NCI-H2227 treated with DMSO at 0.1 percent for 48 hours (cell line): ENCODE measurements at places on chromosomes 12 and 14.

- no peak for DNase-seq
Observed at GRCh38 chr12:46217541-46218321, 51.1 kb downstream of the SLC38A1 start.

DNA sequence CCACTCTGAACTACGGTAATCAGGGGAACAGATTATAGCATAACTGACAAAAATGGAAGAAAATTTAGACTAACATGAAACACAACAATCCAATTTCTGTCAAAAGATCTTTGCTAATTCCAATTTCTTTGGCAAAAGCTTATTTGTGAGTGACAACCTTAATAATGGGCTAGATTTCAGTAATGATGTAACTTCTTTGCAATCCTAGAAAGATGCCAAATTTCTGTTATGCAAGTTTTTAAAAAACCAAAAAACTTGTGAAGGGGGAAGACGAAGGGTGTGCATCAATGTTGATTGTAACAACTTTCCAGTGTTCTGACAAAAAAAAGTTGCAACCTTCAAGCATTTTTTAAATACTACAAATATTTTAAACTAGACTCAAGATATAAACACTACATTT, 59.9 kb downstream of the DICER1 start:
- DNase-seq, result no peak

DNA sequence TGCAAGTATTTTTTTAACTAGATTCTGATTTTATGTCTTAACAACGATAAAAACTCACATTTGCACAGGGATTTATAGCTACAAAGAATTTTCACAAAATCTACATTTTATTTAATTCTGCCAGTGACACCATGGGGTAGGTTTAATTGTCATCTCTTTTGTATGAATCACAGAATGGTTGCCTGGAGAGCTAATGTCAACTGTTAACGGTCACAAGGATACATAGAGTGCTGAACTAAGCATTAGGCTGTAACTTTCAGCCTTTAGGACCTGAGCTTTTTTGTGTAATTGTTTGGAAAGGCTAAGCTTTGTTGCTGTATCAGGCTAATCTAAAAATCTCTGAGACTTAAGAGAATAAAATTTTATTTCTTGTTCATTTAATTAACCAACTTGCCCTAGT, 465.3 kb upstream of the TBX3 start:
- no peak for DNase-seq

GRCh38 chr12:49809906-49810389, 18.3 kb downstream of the NCKAP5L start:
- no peak for DNase-seq

DNA sequence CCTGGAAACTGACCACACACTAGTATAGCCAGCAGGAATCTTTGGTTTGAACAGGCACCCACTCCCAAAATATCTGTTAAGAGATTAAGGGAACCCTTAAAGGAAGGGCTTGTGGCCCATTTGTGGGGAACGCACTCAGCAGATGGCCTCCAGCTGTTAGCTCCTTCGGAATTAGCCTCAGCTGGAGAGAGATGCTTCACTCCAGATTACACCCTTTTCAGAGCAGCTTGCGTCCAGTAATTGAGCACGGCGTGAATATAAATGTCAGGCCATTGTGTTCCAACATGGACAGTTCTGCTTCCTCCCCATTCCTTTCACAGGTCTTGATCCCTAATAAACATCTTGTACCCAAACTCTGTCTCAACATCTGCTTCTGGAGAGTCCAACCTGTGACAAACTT, 397.8 kb downstream of the SEC23A start:
- peak; percentile 11 for DNase-seq

DNA sequence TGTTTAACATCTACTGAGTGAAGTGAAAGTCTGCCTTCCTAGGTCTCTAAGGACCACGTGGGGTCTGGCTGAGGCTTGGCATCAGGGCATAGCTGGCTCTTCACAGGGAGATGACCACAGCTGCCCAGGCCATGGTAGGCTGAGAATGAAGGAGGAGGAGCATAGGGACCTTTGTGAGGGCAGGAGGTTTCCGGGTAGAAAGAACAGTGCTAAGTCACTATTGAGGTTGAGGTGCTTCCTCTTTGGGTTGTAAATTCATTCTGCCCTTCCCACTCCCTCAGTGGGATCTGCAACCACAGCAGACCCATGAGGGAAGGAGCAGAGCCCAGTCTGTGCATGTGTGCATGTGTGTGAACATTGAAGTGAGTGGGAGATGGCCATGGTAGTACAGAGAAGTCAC, 909.6 kb downstream of the VRK1 start:
- DNase-seq, result no peak

- no peak for DNase-seq
Observed at GRCh38 chr12:46361667-46362034, 10.9 kb downstream of the SLC38A2 start.

GRCh38 chr12:86799616-86800015, 543.4 kb upstream of the MGAT4C start:
- DNase-seq, result peak; percentile 37
